Stimulated activated CD4-positive, alpha-beta T cell treated with anti-CD3 and anti-CD28 coated beads, Interleukin-1b, Interleukin-23, amount 100 ng/mL, for 4 hours (primary cell): ENCODE measurements at places on chromosomes 16 and 17.

DNA sequence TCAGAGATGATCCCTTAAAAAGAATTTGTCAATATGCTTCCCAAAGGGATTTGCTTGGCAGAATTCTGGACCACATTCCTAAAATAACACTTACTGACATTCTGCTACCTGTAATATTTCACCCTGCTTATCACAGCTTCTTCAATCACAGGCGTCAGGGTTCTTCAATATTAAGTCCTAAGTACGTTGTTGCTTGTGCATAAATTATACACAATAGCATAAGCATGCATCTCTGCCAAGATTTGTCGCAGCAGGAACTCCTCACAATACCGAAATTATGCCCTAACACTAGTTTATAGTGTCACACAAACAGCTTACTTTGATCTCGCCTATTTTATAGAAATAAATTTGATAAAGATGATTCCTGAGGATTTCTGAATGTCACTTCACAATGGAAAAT, 48.9 kb downstream of the UBE2G1 start:
- no peak for DNase-seq

- no peak for DNase-seq
These were observed 9.6 kb downstream of the ZNF205 start for GRCh38 chr16:3121851-3122467.

DNA sequence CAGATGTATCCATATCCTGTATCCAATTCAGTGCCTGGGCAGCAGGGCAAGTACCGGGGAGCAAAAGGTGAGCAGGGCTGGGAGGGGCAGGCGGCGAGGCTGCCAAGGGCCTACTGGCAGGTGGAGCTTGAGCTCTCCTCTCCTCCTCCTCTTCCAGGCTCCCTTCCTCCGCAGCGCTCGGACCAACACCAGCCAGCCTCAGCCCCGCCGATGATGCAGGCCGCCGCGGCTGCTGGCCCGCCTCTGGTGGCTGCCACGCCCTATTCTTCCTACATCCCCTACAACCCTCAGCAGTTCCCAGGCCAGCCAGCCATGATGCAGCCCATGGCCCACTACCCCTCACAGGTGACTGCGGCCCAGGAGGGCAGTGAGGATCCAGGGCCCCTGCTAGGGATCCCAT, 11.6 kb downstream of the ATXN2L start:
- DNase-seq = no peak

GRCh38 chr17:55117164-55117563, 147.6 kb upstream of the HLF start:
- no peak for DNase-seq

DNA sequence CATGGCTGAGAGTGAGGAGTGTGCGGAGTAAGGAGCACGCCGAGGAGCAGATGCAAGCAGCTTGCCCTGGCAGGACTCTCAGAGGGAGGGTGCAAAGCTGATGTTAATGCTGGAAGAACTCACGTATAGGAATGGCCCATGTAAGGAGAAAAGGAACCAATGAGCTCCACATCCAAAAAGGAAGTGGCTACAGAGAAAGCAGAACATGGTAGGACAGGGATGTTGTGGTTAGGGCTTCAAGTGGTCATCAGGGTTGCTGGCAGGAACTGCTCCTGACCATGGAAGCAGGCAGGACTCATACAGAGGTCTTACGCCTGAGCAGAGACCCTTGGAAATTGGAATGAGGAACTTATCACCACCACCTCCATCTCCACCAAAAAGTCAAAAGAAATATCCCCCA, 5.2 kb downstream of the MYO1D start:
- DNase-seq = no peak
